ENCODE measurements at places on chromosomes 16 and 17. TPM values are rescaled to one million over a fixed set of nuclear protein-coding genes. Genes with fewer than 3 reads are reported as not detected.

Gene SEPHS2
- total RNA-seq = 50.2 TPM

Gene IL21R
- total RNA-seq = 35.6 TPM

Gene ABCC12
- not detected for total RNA-seq

- no peak overlapping the region for H3K4me3 ChIP-seq
- DNase-seq = no peak
- no peaks in the 10 kb centered on the region for H3K36me3 ChIP-seq
- H3K27me3 ChIP-seq = no peaks in the 10 kb centered on the region
- H3K4me1 ChIP-seq = no peaks in the 10 kb centered on the region
These were observed 109.1 kb downstream of the ZFHX3 start for GRCh38 chr16:72938795-72939164.

- H3K4me3 ChIP-seq = no peak overlapping the region
- no peaks in the 10 kb centered on the region for H3K27me3 ChIP-seq
- no peak for DNase-seq
- H3K36me3 ChIP-seq = no peaks in the 10 kb centered on the region
- no peaks in the 10 kb centered on the region for H3K4me1 ChIP-seq
These were observed 485.4 kb downstream of the KCNJ2 start for GRCh38 chr17:70654706-70655105.

- peak overlapping the region; percentile 61 for H3K4me3 ChIP-seq
- DNase-seq = no peak
- H3K27me3 ChIP-seq = peaks cover 4% of the 10 kb centered on the region
- H3K36me3 ChIP-seq = no peaks in the 10 kb centered on the region
- peaks cover 19% of the 10 kb centered on the region for H3K4me1 ChIP-seq
These were observed 25.8 kb upstream of the HLF start for GRCh38 chr17:55238931-55239297.

- H3K4me1 ChIP-seq = no peaks in the 10 kb centered on the region
- H3K27me3 ChIP-seq = peaks cover 10% of the 10 kb centered on the region
- H3K4me3 ChIP-seq = no peak overlapping the region
- no peak for DNase-seq
- H3K36me3 ChIP-seq = no peaks in the 10 kb centered on the region
- no peak overlapping the region for H3K27ac ChIP-seq
These were observed 6.2 kb upstream of the MYOCD start for GRCh38 chr17:12659500-12659899.

DNA sequence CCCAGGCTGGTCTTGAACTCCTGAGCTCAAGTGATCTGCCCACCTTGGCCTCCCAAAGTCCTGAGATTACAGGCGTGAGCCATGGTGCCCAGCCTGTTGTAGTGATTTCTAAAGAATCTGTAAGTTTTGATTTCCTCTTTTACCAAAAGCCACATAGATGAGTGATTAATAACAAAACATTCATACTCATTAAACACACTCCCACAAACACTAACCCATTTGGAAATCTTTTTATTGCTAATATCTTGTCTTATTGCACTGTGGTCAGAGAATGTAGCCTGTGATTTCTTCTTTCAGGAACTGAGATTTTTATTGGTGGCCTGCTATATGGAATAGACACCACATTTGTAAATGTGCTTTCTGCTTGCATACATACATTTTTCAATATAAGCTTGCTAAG lies 31.6 kb downstream of the MYH10 start:
- no peaks in the 10 kb centered on the region for H3K4me1 ChIP-seq
- no peaks in the 10 kb centered on the region for H3K36me3 ChIP-seq
- no peak overlapping the region for H3K4me3 ChIP-seq
- peaks cover 7% of the 10 kb centered on the region for H3K27me3 ChIP-seq
- H3K27ac ChIP-seq = no peak overlapping the region

GRCh38 chr16:17294856-17295255 lies 175.9 kb downstream of the XYLT1 start:
- H3K4me3 ChIP-seq = no peak overlapping the region
- no peaks in the 10 kb centered on the region for H3K27me3 ChIP-seq
- no peaks in the 10 kb centered on the region for H3K36me3 ChIP-seq
- DNase-seq = no peak
- no peak overlapping the region for H3K27ac ChIP-seq

GRCh38 chr17:83071966-83072562 lies 7.3 kb upstream of the METRNL start:
- peaks cover 40% of the 10 kb centered on the region for H3K4me1 ChIP-seq
- no peak for DNase-seq
- no peak overlapping the region for H3K27ac ChIP-seq
- H3K4me3 ChIP-seq = no peak overlapping the region

GRCh38 chr16:978403-978802 lies 3.2 kb upstream of the SOX8 start:
- no peak overlapping the region for H3K4me3 ChIP-seq
- peaks cover 6% of the 10 kb centered on the region for H3K4me1 ChIP-seq
- H3K36me3 ChIP-seq = no peaks in the 10 kb centered on the region
- no peak overlapping the region for H3K27ac ChIP-seq
- no peaks in the 10 kb centered on the region for H3K27me3 ChIP-seq

DNA sequence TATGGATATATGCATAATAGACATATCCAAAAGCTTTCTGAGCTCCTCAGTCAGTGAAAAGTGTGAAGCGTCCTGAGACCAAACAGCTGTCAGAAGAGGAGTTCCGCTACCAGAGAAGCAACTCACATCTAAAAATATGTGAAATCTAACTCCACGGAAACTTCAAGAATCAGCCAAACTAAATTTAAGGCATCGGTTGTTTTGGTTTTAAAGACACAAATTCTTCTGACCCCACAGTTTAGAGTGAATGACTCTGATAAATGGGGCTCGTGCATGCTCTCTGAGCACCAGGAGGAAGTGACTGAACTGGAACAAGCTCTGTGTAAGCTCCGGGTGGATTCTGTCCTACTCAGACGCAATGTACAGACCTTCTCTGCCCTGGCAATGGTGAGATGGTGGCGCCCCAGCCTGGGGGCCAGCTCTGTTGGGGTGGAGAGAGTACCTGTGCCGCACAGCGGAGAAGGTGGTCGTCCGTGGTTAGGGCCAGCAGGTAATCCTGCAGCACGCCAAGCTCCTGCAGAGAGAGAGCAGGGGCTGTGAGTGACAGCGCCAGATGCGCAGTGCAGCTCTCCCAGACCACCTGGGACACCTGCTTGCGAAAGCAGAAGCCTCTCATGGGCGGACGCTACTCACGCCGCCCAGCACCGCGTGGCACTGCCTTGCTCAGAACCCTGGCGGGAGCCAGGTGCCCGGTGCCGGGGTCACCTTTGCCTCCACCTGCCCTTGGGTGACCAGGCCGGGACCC lies 44.4 kb upstream of the ATP2A3 start:
- no peak for DNase-seq
- H3K27me3 ChIP-seq = no peaks in the 10 kb centered on the region
- no peak overlapping the region for H3K27ac ChIP-seq
- H3K4me1 ChIP-seq = peaks cover 9% of the 10 kb centered on the region
- H3K4me3 ChIP-seq = no peak overlapping the region

Measured in T-cell (primary cell).